ENCODE measurements at places on chromosomes 1 and 21. TPM values are rescaled to one million over a fixed set of nuclear protein-coding genes. Genes with fewer than 3 reads are reported as not detected.

The PLK3 gene
- polyA plus RNA-seq = 6.3 TPM

The SOX13 gene
- 34.8 TPM for polyA plus RNA-seq

The SERPINC1 gene
- not detected for polyA plus RNA-seq

The HSPG2 gene
- 96.2 TPM for polyA plus RNA-seq

The DCDC2B gene
- polyA plus RNA-seq = 0.64 TPM

The NCF2 gene
- polyA plus RNA-seq = 0.19 TPM

DNA sequence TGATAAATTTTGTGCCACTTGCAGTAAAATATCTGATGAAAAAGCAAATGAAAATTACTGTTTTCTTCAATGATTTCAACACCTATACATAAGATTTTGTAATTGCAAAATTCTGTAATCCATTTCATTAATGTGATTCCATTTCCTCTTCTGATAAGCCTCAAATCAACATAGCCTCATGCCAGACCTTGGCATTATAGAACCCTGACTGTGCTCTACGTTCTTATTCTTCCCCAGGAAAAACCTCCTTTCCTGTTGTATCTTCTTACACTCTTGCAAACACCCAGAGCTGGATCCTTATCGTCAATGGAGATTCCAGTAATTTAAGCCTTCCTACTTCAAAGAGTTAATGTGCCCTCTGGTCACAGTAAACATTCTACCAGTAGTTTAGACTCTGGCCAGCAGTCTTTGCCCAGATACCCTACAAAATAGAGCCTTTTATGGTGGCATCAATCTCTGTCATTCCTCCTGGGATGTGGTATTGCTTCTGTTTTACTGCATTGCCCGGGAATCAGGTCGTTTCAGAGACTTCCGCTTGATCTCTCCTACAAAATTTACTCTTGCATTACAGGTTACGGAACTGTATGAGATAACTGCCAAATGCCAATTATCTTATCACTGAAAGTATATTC, 48.5 kb upstream of the CHRM3 start:
- H3K4me1 ChIP-seq = no peaks in the 10 kb centered on the region
- no peak for DNase-seq
- no peak overlapping the region for H3K27ac ChIP-seq
- no peaks in the 10 kb centered on the region for H3K27me3 ChIP-seq
- H3K36me3 ChIP-seq = no peaks in the 10 kb centered on the region

- DNase-seq = no peak
- no peak overlapping the region for H3K27ac ChIP-seq
- no peaks in the 10 kb centered on the region for H3K36me3 ChIP-seq
Measured at GRCh38 chr1:76374086-76374485, 299.5 kb downstream of the ST6GALNAC3 start.

DNA sequence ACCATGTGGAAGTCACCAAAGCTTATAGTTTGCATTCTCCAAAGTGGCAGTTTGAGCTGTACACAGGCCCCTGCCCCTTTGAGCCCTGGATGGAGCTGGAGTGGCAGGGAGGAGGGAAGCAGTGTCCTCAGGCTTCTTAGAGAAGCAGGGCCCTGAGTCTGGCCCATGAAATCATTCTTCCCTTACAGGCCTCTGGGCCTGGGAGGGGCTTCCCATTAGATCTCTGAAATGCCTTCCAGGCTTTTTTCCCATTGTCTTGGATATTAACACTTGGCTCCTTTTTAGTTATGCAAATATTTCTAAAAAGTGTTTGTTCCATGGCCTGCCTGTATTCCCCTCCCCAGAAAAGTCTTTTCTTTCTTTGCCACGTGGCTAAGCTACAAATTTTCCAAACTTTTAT, 10.0 kb upstream of the TRIM67 start:
- no peaks in the 10 kb centered on the region for H3K36me3 ChIP-seq
- H3K27ac ChIP-seq = no peak overlapping the region
- no peak overlapping the region for H3K4me3 ChIP-seq
- no peak for DNase-seq
- H3K27me3 ChIP-seq = peaks cover 32% of the 10 kb centered on the region
- H3K4me1 ChIP-seq = no peaks in the 10 kb centered on the region

- H3K4me1 ChIP-seq = no peaks in the 10 kb centered on the region
- H3K27ac ChIP-seq = no peak overlapping the region
- no peak overlapping the region for H3K4me3 ChIP-seq
- H3K36me3 ChIP-seq = no peaks in the 10 kb centered on the region
- no peaks in the 10 kb centered on the region for H3K27me3 ChIP-seq
- DNase-seq = no peak
Measured at GRCh38 chr1:221182791-221183533, 303.7 kb downstream of the HLX start.

- DNase-seq = peak; percentile 9
- no peak overlapping the region for H3K4me3 ChIP-seq
- no peaks in the 10 kb centered on the region for H3K27me3 ChIP-seq
- H3K27ac ChIP-seq = no peak overlapping the region
- no peaks in the 10 kb centered on the region for H3K4me1 ChIP-seq
Measured at GRCh38 chr21:30831194-30831765, 1.7 kb upstream of the KRTAP7-1 start.

DNA sequence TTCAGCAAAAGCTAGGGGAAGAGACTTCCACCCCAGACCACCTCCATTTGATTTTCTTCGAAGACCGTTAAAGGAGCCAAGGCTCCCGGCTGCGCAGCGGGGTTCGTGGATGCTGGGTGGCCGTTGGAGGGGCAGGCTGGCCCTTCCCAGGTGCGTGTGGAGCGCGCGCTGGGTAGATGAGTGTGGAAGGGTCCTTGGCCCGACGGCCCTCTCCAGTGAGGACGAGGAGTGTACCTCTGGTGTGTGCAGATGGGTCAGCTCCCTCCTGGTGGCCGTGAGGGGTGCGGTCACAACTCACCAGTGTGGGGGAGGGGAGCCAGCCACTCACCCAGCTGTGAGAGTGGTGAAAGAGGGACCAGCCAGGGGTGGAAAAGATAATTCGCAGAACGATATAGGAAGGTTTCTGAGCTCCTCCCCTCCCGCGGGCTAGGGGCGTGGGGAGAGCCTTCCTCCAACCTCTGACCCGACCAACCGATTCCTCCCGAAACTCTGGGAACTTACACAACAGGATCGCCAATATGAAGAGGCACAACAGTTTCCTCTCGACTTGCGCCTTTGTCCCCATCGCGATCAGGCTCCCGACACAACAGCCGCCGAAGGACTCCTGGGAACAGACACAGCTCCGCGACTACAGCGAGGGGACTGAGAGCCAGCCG, at the start of gene F11R:
Gene F11R (minus strand): TSS at position 644 of the 656 bp plus-strand sequence. CDS start 79 bp downstream, at position 565.
- H3K27me3 ChIP-seq = no peaks in the 10 kb centered on the region
- H3K27ac ChIP-seq = peak within 1 kb of the TSS; percentile 80
- peak within 1 kb of the TSS; percentile 51 for H3K4me3 ChIP-seq
- H3K4me1 ChIP-seq = peaks cover 15% of the 10 kb centered on the region

DNA sequence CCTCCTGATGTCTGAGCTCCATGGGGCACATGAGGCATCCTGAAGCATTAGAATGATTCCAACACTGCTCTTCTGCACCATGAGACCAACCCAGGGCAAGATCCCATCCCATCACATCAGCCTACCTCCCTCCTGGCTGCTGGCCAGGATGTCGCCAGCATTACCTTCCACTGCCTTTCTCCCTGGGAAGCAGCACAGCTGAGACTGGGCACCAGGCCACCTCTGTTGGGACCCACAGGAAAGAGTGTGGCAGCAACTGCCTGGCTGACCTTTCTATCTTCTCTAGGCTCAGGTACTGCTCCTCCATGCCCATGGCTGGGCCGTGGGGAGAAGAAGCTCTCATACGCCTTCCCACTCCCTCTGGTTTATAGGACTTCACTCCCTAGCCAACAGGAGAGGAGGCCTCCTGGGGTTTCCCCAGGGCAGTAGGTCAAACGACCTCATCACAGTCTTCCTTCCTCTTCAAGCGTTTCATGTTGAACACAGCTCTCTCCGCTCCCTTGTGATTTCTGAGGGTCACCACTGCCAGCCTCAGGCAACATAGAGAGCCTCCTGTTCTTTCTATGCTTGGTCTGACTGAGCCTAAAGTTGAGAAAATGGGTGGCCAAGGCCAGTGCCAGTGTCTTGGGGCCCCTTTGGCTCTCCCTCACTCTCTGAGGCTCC, 11.1 kb upstream of the RASSF5 start:
- peaks cover 13% of the 10 kb centered on the region for H3K4me1 ChIP-seq
- H3K27ac ChIP-seq = no peak overlapping the region
- DNase-seq = no peak
- no peak overlapping the region for H3K4me3 ChIP-seq
- H3K27me3 ChIP-seq = no peaks in the 10 kb centered on the region
- H3K36me3 ChIP-seq = peaks cover 7% of the 10 kb centered on the region

GRCh38 chr1:96370757-96371156, 350.8 kb upstream of the PTBP2 start:
- DNase-seq = peak; percentile 93
- no peaks in the 10 kb centered on the region for H3K36me3 ChIP-seq
- no peaks in the 10 kb centered on the region for H3K4me1 ChIP-seq
- no peak overlapping the region for H3K4me3 ChIP-seq

GRCh38 chr1:23184212-23184934, 15.7 kb upstream of the LUZP1 start:
- peaks cover 13% of the 10 kb centered on the region for H3K27me3 ChIP-seq
- H3K27ac ChIP-seq = no peak overlapping the region
- H3K4me3 ChIP-seq = no peak overlapping the region

DNA sequence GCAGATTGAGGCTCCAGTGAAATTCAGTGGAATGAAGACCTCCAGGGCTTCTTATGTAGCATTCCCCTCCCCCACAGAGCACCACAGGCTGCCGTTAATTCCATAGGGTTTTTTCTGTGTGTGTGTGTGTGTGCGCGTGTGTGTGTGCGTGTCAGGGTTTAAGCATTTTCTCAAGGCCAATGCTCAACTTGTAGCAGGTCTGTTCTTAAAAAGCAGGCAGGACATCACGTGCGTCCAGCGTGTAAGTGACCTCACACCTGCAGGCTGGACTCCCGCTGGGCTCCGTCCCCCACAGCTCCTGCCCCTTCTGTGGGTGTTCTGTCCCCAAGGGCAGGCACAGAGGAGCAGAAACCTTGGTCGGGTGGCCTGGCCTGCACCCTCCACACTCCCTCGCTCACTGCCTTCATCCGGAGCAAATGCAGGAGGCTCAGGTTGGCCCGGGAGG, 5.3 kb downstream of the PRDM16 start:
- no peak overlapping the region for H3K27ac ChIP-seq
- peak overlapping the region; percentile 82 for H3K4me3 ChIP-seq
- H3K36me3 ChIP-seq = no peaks in the 10 kb centered on the region
- peak; percentile 33 for DNase-seq

DNA sequence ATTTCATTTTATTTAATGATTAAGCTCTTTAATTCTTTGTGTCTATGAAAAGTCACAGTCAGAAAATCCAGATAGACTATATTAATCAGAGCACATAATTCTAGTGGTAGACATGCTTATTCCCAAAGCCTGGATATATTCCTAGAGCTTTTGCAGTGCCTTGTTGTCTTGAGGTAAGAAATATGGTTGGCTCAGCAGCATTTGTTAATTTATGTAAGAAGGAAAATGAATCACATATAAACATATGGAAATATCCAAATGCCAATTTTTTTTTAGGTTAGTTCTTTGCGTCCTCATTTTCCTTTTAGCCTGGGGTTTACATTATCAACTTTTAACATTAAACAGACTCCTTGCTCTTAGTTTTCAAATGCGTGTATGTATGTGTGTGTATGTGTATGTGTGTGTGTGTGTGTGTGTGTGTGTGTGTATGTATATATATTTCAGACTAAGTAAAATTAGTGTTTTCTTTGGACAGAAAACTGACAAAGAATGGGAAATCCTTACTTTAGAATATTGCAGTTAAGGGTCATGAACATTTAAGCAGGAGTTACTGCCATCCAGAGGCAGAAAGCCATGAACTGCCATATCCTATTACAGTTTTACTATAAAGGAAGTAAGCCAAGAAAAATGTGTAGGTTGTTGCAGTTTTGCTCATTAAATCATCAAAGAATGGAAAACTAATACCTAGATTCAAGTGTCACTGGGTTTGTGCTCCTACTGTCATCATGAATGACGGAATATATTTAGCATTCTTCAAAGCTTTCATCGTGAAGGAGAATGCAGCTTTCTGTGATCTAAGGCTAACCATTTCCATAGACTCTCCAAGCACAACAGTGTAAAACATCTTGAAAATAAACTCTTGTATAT, 477.1 kb upstream of the NR5A2 start:
- no peak overlapping the region for H3K27ac ChIP-seq
- DNase-seq = peak; percentile 16
- H3K27me3 ChIP-seq = no peaks in the 10 kb centered on the region
- no peaks in the 10 kb centered on the region for H3K36me3 ChIP-seq

- no peaks in the 10 kb centered on the region for H3K27me3 ChIP-seq
- H3K36me3 ChIP-seq = no peaks in the 10 kb centered on the region
- no peak overlapping the region for H3K27ac ChIP-seq
- no peak overlapping the region for H3K4me3 ChIP-seq
- no peaks in the 10 kb centered on the region for H3K4me1 ChIP-seq
Measured at GRCh38 chr1:55547405-55547804, 332.2 kb upstream of the USP24 start.

- H3K27ac ChIP-seq = no peak overlapping the region
- H3K36me3 ChIP-seq = no peaks in the 10 kb centered on the region
- no peak overlapping the region for H3K4me3 ChIP-seq
Measured at GRCh38 chr21:41121785-41122415, 46.1 kb upstream of the BACE2 start.

DNA sequence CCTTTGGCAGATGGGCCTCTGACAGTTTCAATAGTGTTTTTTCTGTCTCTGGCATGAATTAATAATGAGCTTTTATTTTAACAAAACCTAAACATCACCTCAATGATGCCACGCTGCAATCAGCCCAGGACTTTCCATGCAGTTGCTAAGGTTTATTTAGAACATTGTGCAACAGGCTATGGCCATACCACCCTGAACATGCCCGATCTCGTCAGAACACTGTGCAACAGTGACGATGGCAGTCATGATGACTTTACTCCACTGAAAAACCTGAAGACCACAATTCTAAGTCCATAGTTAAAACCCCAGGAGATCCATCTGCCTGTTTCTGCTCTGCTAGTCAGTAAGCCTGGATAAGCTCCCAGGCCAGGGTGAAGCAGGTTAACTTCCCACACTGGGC, 310.0 kb downstream of the PBX1 start:
- H3K36me3 ChIP-seq = no peaks in the 10 kb centered on the region
- H3K27me3 ChIP-seq = no peaks in the 10 kb centered on the region
- H3K4me1 ChIP-seq = peaks cover 25% of the 10 kb centered on the region
- DNase-seq = no peak
- H3K4me3 ChIP-seq = no peak overlapping the region

GRCh38 chr1:208146650-208147049, 97.5 kb downstream of the PLXNA2 start:
- H3K36me3 ChIP-seq = no peaks in the 10 kb centered on the region
- DNase-seq = no peak
- H3K4me1 ChIP-seq = peaks cover 11% of the 10 kb centered on the region
- H3K27me3 ChIP-seq = no peaks in the 10 kb centered on the region
- H3K4me3 ChIP-seq = no peak overlapping the region
